Stromal cell of bone marrow (primary cell): ENCODE measurements at places on chromosomes 12 and 14.

GRCh38 chr14:54776361-54777001, 126.1 kb downstream of the GCH1 start:
- DNase-seq, result peak; percentile 53

GRCh38 chr12:24913130-24913529, 35.8 kb downstream of the BCAT1 start:
- no peak for DNase-seq

DNA sequence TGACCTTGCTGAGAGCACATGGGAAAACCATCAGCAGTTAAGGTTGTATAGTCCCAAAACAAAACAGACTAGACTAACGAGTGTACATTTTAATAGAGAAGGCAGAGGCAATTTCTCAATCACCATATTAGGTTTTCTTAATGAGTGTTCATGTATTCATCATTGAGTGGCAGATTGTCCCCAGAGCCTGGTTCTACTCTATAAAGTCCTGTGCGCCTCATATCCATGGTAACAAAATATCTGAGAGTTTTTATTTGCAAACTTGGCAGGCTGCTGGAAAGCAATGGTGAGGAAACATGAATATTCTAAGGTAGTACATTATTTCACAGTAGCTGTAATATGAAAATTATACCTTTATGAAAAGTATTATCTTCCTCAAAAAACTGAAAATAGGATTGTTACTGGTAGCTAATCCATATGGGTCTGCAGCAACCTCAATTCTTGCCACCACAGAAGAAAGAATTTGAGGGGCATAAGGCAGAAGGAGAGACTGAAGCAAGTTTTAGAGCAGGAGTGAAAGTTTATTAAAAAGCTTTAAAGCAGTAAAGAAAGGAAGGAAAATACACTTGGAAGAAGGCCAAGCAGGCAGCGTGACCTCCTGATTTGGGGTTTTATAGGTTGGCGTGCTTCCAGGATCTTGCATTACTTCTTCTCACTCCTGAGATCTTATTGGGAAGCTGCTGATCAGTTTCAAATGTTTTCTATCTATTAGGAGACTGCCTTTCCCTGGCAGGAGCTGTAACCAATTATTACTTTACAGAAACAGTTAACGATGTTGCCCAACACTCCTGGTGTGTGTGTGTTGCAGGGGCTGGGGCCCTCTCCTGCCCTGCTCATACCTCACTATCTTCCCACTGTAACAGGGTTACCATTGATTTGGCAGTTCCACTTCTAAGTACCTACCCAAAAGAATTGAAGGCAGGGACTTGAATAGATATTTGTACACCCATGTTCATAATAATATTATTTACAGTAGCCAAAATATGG, 154.0 kb upstream of the NUDT4 start:
- DNase-seq, result peak; percentile 85

GRCh38 chr14:88272390-88273269, 50.4 kb downstream of the KCNK10 start:
- no peak for DNase-seq

- no peak for DNase-seq
These were observed 29.2 kb downstream of the TRIP11 start for GRCh38 chr14:92010644-92011043.

DNA sequence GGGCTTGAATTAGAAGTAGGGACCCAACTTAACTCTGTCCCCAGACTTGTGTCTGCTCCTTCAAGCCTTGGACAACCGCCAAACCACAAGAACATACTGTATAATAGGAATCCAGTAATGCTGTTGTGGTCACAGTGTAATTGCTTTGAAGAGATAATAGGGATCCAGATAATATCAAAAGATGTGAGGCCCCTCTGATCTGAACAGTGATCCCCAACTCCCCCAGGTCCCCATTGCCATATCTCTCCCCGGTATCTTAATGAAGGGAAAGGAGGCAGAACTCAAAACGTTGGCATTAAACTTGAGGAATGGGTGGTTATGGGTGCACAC, 8.5 kb upstream of the PLEKHH1 start:
- DNase-seq, result no peak

- DNase-seq, result no peak
These were observed 2.6 kb upstream of the MMP19 start for GRCh38 chr12:55845361-55845760.

GRCh38 chr12:44000309-44000952, 164.6 kb downstream of the TMEM117 start:
- DNase-seq, result peak; percentile 22

- DNase-seq, result no peak
These were observed 25.3 kb downstream of the GPRC5D start for GRCh38 chr12:12926571-12927071.

DNA sequence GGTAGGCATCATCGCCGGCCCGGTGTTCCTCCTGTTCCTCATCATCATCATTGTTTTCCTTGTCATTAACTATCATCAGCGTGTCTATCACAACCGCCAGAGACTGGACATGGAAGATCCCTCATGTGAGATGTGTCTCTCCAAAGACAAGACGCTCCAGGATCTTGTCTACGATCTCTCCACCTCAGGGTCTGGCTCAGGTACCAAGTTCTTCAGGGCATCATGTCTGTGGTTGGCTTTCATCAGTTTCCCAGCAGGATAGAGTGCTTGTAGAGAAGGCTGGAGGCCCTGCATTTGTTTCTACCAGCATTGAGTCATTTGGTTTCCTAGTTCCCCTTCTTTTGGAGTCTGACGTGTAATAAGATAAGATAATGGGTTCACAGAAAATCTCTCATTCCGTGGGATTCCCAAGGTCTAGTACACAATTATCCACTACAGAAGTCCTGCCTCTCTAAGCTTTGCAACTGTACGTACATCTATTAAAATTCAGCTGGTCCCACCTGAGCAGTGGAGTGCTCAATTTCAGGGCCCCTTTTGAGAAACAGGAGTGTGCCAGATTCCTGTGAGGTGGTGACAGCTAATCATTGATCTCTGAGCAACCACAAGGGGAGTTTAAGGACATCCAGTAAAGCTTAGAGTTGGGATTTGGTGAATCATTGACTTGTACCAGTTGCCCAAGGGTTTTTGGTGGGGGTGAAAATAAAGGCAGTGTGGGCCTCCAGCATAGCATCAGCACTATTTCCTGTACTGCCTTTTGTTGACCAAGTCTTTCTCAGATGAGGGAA, 25.1 kb downstream of the ACVR1B start:
- peak; percentile 28 for DNase-seq

DNA sequence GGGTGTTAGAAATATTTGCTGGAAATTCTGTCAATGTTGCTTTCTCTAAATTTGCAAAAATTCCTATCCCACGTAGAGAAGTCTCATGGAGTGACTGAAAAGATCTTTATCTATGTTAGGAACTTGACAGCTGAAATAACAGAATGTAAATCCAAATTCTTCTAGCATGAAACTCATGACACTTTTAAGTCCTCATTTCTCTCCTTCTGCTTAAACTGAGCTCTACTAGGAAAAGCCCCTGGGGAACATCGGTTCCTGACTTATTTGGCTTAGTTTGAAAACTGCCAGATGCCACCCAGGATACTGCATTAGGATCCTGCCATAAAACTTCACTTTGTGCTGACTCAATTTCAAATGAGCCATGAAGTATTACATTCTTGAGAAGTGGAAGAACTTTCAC, 426.0 kb downstream of the GALC start:
- DNase-seq, result peak; percentile 40

DNA sequence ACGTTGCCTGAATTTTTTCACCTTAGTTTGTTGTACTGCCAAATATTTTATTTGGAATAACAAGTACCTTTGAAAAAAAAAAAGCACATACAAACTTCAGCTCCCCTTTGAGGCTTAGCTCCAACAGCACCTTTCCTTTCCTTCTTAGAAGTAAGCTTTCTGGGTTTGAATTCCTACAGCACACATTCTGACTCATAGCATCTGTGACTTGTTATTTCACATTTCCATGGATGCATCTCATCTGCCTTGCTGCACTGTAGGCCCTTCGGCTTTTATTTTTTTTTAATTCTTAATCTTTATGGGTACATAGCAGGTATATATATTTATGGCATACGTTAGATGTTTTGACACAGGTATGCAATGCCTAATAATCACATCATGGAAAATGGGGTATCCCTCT, 7.2 kb downstream of the LGALS3 start:
- DNase-seq, result no peak

GRCh38 chr12:98639491-98639890, 5.1 kb downstream of the IKBIP start:
- DNase-seq, result no peak

GRCh38 chr12:68102731-68103130, 56.8 kb downstream of the IFNG start:
- no peak for DNase-seq

DNA sequence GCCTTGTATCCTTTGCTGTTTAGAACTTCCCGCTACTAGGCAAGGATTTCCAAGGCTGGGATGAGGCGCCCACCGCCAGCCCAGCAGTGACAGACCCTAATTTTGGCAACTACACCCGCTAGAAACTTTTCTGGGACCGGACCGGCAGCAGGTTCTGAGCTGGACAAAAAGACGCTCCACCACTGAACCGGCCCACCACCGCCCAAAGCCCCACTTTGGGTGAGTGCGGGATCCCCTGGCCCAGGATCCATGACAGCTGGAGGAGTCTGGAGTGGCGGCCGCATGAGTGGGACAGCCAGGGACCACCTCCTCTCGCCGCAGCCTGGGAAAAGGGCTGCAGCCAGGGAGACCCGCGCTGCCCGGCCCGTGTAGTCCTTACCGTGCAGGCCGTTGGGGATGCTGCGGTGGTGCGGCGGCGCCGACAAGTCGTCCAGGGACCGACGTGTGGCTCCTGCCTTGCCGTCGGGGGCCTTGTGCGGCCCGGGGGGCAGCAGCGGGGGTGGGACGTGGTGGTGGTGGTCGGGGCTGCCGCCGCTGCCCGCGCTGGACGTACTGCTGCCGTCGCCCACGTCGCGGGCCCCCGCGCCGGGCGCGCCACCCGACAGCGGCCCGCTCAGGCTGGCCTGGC, 1.1 kb downstream of the CCDC85C start:
- DNase-seq, result no peak

GRCh38 chr12:121668750-121669520, 519 bp downstream of the MORN3 start:
- no peak for DNase-seq

DNA sequence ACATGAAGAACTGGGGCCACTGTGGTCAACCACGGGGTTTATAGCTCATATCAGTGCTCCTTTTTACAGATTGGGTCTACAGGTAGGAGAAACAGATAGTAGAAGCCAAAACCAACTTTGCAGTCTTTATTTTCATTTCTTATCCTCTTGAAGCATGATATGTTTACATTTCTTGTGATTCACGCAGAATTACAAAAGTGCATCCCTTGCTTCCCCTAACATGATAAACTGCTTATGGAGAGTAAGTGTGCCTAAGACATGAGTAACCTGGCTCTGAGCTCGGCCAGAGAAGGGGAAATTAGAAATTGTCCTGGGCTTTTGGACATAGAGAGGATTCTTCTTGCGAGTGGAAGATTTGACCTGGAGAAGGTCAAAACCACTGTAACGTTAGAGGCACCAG, 18.4 kb downstream of the PWP1 start:
- DNase-seq, result no peak

GRCh38 chr14:102171173-102172020, 31.7 kb downstream of the WDR20 start:
- DNase-seq, result no peak

DNA sequence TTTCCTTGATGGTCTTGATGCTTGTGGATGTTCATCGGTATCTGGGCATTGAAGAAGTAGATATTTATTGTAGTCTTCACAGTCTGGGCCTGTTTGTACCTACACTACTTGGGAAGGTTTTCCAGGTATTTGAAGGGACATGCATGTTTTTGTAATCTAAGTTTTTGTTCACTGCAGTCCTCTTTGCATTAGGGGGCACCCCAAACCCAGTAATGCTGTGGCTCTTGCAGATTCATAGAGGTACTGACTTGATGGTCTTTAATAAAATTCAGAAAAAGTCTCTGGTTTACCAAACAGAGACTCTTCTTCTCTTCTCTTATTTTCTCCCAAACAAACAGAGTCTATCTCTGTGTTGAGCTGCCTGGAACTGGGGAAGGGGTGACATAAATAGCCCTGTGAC, 150.9 kb upstream of the SLC16A7 start:
- no peak for DNase-seq

GRCh38 chr12:93198086-93198485, 179.6 kb upstream of the NUDT4 start:
- DNase-seq, result peak; percentile 73

- no peak for DNase-seq
These were observed 13.3 kb downstream of the SBNO1 start for GRCh38 chr12:123351349-123351748.

DNA sequence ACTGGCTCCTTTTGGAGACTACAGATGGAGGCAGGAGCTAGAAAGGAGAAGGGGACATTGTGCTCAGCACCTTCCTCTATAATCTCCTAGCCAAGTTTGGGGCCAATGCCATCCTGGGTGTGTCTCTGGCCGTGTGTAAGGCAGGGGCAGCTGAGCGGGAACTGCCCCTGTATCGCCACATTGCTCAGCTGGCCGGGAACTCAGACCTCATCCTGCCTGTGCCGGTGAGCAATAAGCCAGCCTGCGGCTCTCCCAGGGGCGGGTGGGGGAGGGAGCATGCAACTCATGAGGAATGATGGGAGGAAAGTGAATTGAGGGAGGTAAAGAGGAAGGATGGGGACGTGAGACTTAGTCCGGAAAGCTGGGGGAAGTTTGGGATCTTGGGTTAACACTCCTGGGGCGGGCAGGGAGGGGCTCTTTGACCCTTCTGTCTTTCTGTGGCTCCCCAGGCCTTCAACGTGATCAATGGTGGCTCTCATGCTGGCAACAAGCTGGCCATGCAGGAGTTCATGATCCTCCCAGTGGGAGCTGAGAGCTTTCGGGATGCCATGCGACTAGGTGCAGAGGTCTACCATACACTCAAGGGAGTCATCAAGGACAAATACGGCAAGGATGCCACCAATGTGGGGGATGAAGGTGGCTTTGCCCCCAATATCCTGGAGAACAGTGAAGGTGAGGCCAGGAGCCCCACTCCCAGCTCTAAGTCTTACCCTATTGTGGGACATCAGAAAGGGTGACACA, 3.3 kb downstream of the ENO2 start:
- no peak for DNase-seq

GRCh38 chr12:116245189-116245588, 32.3 kb downstream of the MED13L start:
- DNase-seq, result no peak

GRCh38 chr14:30757082-30757481, 117.3 kb upstream of the COCH start:
- no peak for DNase-seq

GRCh38 chr12:89927226-89927698, 218.6 kb upstream of the ATP2B1 start:
- DNase-seq, result no peak

GRCh38 chr12:132239796-132240668, 89.4 kb downstream of the GALNT9 start:
- no peak for DNase-seq

GRCh38 chr12:102503056-102503681, 22.8 kb upstream of the IGF1 start:
- DNase-seq, result no peak

- peak; percentile 0 for DNase-seq
These were observed 91.9 kb downstream of the SLC8A3 start for GRCh38 chr14:70096866-70097265.

GRCh38 chr14:64675312-64675711, 28.9 kb upstream of the PLEKHG3 start:
- no peak for DNase-seq

- DNase-seq, result no peak
These were observed 1.7 kb downstream of the FGFR1OP2 start for GRCh38 chr12:26939953-26940352.
